ENCODE measurements at places on chromosomes 1 and 21. TPM values are rescaled to one million over a fixed set of nuclear protein-coding genes. Genes with fewer than 3 reads are reported as not detected.
A peak's percentile ranks its signal among the peaks of the same experiment; 100 is the strongest.

FLG2 gene
- total RNA-seq: not detected

- DNase-seq: no peak
Measured at GRCh38 chr1:183219616-183220009, 33.5 kb downstream of the LAMC2 start.

GRCh38 chr1:215599418-215600074 is 32.4 kb downstream of the KCTD3 start:
- peak; percentile 23 for DNase-seq

GRCh38 chr1:175804561-175804960 is 61.2 kb upstream of the TNR start:
- DNase-seq: peak; percentile 4

- DNase-seq: no peak
Measured at GRCh38 chr1:23013657-23014056, 2.0 kb downstream of the TEX46 start.

DNA sequence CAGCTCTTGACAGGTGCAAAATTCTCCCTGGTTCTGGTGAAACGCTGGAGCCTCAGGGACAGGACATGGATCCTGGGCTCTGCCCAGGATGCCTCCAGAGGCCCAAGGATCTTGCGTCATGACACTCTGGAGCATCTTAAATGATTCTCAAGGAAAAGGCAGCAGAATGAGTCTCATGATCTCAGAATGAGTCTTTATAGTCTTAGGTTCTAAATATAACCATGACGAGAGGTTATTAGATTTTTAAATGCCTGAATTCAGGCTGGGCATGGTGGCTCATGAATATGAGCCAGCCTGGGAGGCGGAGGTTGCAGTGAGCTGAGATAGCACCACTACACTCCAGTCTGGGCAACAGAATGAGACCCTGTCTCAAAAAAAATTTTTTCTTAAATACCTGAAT is 55.5 kb downstream of the ECE1 start:
- peak; percentile 45 for DNase-seq

DNA sequence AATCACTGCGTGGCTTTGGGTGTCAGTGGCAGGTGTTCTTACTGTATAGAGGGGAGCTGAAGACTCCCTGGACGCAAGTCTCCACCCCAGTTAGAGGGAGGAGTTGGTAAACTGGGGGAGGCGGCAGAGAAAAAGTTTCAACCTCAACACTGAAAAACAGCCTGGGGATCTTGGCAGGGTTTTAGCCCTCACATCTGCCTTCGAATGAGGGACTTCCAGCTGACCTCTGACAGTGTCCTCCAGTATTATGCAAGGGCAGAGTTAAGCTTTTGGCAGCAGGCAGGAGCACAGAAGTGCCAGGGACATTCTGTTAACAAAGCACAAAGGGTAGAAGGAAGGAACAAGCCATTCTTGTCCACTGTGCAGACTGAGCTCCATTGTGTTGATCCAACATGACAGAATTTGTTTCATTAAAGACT is 41.2 kb upstream of the RAB4A start:
- DNase-seq: peak; percentile 50

DNA sequence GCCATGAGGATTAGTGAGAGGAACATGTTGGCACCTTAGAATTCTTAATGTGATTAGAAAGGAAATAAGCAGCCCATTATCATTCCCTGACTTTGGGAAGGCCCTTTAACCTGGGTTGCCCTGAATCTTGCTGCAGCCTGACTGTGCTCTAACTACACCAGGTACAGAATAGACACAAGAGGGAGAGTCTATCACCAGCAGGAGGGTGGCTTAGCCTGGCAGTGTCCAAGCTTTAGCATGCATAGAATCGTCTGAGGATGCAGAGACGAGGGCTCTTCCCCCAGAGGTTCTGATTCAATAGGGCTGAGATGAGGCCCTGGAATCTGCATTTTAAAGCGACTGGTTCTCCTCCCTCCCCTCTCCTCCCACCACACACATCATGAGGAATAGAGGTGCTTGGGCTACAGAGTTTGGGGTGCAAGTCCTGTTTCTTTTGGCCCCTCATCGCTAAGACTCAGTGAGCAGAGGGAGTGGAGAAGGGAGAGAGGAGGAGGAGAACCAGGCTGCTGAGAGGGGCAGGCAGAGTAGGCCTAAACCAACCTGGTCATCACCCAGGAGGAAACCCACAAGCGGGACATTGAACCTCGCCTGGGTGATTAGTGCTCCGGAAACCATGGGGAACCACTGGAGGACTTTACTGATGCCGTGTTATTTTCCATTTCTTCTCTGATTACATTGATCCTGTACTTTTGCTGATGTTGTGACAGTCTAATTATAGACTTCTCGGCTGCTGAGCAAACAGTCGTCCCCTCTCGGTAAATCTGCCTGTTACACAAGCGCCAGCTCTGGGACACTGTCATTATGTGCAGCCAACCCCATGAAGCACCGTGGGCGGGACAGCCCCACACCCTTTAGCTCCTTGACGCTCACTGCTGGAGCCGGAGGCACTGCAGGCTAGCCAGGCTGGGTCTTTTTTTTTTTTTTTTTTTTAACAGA is 6.3 kb upstream of the TENT5C start:
- DNase-seq: no peak

DNA sequence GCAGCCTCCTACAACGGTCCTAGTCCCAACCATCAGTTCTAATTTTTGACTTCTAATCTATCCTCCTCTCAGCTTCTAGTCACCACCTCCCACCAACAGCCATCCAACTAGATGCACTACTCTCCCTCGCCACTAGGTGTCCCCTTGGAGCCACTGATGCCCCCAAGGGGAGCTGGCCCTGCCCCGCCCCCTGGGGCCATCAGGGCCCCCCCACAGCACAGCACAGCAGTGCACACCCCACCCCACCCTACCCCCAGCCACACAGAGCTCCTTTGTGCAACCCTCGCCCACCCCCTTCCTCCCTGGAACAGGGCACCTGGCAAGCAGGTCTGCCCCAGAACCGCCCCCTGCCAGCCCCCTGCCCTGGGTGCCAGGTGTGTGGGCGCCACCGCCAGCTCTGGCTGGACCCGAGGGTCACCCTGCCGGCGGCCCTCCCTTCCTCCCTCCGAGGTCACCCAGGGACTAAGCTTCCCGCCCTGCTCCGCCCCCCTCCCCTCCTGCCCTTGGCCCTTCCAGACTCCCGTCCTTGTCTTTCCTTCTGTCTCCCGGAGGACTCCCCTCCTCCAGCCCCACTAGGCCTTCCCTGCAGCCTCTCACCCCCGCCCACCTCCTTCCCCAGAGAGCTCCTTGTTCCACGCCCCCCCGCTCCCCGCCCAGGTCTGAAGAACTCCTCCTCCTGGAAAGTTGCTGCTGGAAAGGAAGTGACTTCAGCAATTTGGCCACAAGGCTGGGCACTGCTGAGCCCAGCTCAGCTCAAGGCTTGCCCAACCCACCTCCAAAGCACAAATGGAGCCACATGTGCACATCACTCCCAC is 47.0 kb downstream of the AHDC1 start:
- peak; percentile 92 for DNase-seq

- no peak for DNase-seq
Measured at GRCh38 chr1:4915154-4915553, 260.7 kb downstream of the AJAP1 start.

OR2L13 gene
- not detected for total RNA-seq
